Activated T-helper 1 cell treated with anti-CD3 and anti-CD28 coated beads, Interleukin-2, amount 50 U/mL, for 16 hours (primary cell): ENCODE measurements at places on chromosomes 11 and 22.

DNA sequence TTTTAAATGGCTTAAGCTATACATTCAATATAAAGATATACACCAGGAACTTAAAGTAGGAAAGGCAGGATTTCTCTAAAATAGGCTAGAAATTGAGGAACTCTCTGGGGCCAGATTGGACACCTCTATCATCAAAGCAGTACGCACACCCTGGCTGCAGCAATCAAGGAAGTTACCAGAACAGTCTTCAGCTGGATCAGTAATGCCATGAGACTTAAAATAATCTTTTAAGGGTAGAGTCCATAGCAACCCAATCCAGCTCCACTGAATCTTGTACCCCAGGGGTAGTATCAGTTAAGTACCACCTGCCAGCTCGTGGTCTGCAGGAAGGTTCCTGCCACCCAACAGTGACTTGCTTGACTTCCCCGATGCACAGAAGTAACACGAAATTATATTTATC is 3.0 kb downstream of the RDX start:
- no peak for DNase-seq

- peak; percentile 42 for DNase-seq
These were observed 7.5 kb upstream of the WEE1 start for GRCh38 chr11:9565822-9566560.

DNA sequence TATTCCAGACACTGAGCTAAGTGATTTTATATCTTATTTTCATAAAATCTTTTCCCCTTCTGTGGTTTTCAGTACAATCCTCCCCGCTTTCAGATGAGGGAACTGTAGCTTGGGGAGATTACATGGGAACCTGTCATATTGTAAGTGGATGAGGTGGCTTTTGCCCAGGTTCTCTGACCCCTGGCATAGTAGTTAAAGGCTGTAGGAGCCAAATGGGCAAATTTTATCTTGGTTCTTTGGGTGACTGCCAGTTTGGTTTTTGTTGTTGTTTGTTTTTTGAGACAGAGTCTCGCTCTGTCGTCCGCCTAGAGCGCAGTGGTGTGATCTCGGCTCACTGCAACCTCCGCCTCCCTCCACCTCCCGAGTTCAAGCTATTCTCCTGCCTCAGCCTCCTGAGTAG is 411.6 kb upstream of the NARS2 start:
- DNase-seq, result no peak

DNA sequence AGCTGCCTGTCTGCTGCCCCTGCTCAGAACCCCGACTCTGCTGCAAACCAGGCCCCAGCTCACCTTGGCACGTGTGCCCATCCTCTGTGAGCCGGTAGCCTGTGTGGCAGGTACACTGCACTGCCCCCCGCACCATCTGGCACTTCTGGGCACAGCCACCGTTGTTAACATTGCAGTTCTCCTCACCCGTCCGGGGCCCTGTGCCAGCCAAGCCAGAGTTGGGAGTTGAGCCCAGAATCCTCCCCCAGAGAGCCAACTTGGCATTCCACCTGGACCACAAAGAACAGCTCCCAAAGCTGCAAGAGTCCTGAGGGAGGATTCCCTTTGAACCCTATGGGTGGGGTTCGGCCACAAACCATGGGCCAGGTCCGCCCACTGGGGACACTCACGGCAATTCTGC is 22.5 kb downstream of the LRP4 start:
- DNase-seq, result no peak

DNA sequence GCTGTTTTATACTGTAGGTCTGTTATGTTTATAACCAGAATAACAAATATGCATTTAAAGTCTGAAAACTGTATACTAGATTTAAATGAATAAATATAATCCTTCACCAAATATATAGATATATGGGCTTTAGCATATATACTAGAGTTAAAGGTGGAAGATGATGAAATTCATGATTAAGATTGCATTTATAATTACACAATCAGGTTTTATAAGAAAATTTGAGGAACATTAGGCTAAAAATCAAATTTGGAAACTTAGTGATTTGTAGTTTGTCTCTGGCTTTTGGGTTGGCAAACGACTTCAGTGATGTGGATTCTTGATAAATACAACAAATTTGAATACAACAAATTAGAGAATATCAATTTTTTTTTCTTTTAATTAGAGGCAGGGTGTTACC is 10.0 kb downstream of the BCL2L13 start:
- no peak for DNase-seq
